ENCODE measurements at places on chromosomes 4 and X.

DNA sequence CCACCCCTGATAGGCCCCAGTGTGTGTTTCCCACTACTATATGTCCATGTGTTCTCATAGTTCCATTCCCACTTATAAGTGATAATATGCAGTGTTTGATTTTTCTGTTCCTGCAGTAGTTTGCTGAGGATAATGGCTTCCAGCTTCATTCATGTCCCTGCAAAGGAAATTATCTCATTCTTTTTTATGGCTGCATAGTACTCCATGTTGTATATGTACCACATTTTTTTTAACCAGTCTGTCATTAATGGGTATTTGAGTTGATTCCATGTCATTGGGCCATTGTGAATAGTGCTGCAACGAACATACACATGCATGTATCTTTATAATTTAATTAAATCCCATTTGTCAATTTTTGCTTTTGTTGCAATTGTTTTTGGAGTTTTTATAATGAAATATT, 10.3 kb upstream of the TMPRSS11A start:
- no peak for DNase-seq

GRCh38 chr4:185775792-185776555, 36.0 kb downstream of the SORBS2 start:
- DNase-seq = no peak

DNA sequence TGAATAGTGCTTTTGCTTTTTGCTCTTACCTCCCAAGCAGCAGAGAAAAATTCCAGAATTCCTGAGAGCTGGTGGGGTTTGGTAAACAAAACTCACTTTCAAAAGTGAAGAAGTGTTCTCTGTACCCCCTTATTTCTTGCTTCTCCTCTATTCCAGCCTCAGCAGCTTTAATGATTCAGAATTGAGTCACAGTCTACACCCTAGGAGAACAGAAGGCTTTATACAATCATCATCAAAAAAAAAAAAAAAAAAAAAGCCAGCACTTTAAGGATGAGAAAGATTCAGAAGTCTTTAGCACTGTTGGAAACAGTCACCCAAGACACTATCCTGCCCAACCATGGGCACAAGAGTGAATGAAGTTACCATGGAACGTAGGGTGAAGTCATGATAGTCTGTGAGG, 1583.1 kb upstream of the PCDH10 start:
- no peak for DNase-seq

- no peak for DNase-seq
Measured at GRCh38 chrX:153409414-153410101, 1.7 kb upstream of the ZFP92 start.

DNA sequence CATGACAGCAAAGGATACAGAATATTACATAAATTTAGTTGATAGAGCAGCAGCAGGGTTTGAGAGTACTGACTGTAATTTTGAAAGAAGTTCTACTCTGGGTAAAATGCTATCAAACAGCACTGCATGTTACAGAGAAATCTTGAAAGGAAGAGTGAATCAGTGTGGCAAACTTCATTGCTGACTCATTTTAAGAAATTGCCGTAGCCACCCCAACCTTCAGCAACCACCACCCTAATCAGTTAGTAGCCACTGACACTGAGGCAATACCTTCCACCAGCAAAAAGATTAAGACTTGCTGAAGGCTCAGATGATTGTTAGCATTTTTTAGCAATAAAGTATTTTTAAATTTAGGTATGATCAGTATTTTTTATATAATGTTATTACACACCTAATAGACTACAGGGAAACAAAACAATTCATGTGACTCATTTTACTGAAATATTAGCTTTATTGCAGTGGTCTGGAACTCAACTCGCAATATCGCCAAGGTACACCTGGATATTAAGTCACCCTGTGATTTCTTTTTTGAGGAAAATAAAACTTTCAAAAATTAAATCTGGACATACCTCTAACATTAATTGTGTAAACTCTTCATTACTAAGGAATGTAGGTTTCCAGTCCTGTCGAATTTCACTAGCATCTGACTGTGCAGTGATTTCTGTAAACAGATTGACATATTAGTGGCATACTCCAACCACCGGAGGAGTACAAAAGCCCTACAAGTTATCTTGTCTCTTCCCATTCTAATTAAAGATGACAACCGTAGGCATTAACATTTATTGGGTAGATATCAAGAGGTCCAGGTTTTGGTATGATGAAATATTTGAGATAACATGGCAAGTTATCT, 71.1 kb downstream of the CLOCK start:
- no peak for DNase-seq

DNA sequence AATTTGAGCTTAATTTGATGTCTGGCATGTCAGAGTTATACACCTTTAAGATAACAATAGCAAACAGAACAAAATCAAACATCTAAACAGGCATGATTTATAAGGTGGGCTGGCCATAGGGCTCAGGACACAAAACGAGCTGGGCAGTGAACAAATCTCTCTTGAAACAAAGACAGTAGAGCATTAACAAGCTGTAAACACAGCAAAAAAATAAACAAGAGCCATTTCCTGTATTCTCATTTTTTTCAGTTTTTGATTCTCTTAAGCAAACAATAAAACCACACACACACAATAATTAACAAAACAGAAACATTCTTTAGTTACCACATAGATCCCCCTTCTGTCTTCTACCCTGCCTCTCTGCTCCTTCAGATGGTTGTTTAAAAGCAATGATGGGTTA, 68.3 kb upstream of the TMEM150C start:
- no peak for DNase-seq

DNA sequence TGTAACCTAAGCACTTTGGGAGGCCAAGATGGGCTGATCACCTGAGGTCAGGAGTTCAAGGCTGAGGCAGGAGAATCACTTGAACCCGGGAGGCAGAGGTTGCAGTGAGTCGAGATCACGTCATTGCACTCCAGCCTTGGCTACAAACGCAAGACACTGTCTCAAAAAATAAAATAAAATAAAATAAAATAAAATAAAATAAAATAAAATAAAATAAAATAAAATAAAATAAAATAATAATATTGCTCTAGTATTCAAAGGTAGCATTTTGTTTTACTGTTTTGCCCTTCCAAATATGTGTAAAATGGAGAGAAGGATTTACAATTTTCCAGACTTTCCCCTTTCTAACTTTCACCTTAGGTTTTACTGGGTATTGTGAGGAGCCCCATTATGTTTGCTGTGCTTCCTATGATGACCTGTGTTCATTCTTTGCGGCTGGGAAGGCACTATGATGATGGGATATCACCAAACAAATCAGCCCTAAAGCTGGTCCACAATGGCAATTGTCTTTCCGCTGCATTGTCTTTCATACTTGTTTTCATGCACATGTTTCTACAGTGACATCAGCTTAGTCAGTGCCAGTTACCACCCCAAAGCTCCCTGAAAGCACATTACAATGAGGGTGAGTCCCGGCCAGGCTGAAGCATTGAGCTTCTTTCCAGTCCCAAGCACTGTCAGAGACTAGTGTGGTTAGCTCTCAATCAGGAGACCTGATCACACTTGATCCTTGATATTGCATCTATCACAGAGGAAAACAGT, 50.8 kb downstream of the DTHD1 start:
- no peak for DNase-seq

DNA sequence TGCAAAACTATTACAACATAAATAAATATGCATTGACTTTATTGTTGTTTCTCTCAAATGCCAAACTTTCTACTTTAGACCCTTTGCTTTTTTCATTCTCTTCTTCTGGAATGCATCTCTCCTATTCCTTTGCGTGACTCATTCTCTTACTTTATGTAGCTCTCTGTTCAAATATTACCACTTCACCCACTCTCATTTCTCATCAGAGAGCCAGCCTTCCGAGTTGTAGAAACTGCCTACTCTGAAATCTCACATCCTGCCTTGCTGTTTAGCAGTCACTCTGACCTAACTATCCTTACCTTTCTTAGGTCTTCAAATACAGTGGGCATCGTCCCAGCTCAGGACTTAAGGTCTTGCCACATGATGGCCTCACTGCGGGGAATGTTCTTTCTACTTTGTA, 143.5 kb downstream of the GALNTL6 start:
- DNase-seq = no peak

- DNase-seq = no peak
Measured at GRCh38 chr4:85302193-85302736, 172.7 kb upstream of the ARHGAP24 start.

DNA sequence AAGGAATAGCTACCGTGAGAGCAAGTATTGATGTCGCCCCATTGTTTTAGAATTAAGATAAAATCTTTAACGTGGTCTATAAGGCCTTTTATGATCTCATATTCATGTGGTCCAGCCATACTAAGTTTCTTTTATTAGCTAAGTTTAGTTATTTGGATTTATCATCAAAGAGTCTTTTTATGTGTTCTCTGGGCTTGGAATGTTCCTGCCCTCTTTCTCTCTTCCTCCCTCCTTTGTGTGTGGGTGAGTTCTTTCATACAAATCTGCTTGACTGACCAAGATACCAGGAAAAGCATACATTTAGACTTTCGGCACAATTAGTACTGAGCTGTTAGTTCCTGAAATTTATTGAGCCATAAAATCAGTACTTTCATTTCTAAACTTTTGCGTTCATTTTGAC, 11.3 kb downstream of the TDO2 start:
- DNase-seq = no peak

GRCh38 chr4:93776386-93777080, 52.0 kb upstream of the ATOH1 start:
- no peak for DNase-seq

- no peak for DNase-seq
Measured at GRCh38 chr4:83323136-83323535, 11.5 kb downstream of the HPSE start.

GRCh38 chrX:145848857-145849256, 31.2 kb downstream of the SLITRK2 start:
- DNase-seq = no peak

GRCh38 chr4:156948738-156949137, 22.9 kb downstream of the PDGFC start:
- DNase-seq = no peak

GRCh38 chr4:77845400-77845799, 17.2 kb upstream of the MRPL1 start:
- no peak for DNase-seq

- DNase-seq = no peak
Measured at GRCh38 chr4:79044141-79044659, 105.0 kb upstream of the PAQR3 start.

GRCh38 chrX:100747703-100748102, 15.8 kb upstream of the SYTL4 start:
- no peak for DNase-seq

DNA sequence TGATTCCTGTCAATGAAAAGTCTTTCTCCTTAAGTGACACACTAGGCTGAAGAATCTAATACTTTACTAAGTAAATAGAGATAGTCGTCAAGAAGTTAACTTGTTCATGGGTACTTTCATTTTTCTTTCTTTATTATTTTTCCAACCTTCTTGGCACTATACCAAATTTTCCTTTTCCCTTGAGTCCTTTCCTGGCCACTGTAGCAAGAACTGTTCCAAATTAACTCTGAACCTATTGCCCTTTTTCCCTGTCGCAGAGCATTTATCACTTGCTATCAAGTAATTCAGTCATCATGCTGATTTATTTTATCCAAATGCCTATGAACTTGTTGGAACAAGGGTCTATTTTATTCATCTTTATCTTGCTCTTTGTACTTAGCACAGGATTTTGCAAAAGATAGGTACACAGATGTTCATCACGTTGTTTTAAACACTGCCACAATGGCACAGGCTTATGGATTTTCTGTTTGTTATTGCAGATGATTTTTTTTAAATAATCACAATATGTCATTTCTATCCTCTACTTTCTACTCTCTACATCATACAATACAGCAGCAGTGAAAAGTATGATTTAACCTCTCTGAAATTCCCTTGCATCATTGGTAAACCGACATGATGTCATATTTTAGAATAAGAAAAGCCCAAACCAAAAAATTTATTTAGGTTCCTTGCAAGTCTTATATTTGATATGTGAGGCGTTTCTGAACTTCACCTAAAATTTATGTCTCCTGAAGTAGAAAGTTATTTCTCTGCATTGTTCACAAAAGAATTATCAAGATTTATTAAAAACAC, 2352.3 kb downstream of the PCDH7 start:
- no peak for DNase-seq

DNA sequence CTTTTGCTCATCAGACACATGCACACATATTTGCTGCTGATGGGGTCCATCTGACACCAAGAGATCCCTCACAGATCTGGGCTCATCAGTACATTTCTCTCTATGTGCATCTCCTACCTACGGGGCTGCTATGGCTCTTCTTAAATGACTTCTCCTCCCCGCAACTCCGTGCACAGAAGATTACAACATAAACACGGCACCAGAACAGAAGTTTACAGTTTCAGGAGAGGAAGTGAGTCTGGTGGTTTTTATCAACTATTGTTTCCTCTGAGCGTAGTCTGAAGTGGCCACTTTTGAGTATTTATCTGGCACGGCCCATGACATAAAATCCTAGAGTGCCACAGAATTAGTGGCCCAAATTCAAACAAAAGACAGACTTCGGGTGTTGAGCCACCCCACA, 263.8 kb downstream of the PRDM5 start:
- DNase-seq = no peak

GRCh38 chr4:102535398-102536082, 34.4 kb downstream of the NFKB1 start:
- DNase-seq = no peak

DNA sequence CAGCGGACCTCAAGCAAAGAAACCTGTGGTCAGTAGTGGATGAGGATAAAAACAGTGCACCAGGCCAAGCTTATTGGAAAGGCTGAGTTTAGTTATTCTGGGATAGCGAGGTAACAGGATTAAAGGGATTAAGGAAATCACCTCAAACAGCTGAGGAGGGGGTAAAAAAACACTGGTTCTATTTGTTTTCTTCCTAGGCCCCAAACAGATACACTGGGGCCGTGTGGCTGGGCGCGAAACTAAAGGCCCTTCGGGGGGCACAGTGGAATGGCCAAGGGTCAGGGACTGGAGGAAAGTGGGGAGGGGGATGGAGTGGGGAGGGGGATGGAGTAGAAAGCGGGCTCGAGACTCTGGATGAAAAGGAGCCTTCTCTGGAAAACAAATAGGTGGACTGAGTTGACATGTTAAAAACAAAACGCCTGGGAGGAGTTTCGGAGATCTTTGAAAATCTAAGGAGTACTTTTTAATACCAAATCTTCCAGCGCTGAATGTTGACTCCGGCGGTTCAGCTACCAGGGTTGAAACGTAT, 2.9 kb downstream of the SOX3 start:
- DNase-seq = no peak

DNA sequence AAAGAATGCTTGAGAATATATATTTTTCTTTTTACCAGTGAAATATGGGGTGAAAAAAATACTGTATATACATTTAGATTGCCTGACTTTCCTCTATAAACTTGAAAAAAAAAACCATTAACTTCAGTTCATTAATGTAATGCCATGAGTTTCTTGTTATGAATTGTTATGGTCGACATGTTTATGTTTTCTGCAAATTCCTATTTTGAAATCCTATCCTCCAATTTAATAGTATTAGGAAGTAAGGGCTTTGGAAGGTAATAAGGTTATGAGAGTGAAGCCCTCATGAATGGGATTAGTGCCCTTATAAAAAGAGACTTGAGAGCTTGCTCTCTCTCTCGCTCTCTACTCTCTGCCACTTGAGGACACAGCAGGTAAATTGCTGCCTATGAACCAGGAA, 211.4 kb downstream of the LDB2 start:
- no peak for DNase-seq
